Activated gamma-delta T cell (primary cell): ENCODE measurements at places on chromosomes 6 and 20.

GRCh38 chr20:63127700-63128364, 88.1 kb downstream of the YTHDF1 start:
- no peak for DNase-seq

DNA sequence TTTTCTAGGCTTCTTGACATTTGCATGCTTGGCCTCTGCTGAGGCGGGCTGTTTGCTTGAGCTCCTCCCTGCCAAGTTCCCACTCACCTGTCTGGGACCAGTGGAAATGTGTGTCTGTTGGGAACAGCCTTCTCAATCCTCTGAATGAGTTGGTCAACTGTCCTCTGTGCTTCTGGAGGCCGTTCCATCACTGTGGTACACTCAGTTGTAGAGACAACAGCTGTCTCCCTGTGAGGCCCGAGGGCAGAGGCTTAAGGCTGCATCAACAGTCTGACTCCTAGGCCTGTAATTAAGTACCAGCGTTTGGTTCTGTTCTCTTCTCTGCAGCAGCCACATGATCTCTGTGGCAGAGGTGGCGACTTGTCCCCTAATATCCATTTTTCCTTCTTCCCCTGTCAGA, 110.9 kb downstream of the CDC5L start:
- no peak for DNase-seq

- DNase-seq: no peak
Observed at GRCh38 chr20:50569864-50570836, 60.0 kb downstream of the PTPN1 start.

GRCh38 chr6:37454420-37455140, 21.6 kb downstream of the CMTR1 start:
- no peak for DNase-seq

- no peak for DNase-seq
Observed at GRCh38 chr6:170149681-170150589, 140.9 kb downstream of the DLL1 start.
